ENCODE measurements at places on chromosomes 2 and 18. TPM values are rescaled to one million over a fixed set of nuclear protein-coding genes. Genes with fewer than 3 reads are reported as not detected.
A peak's percentile ranks its signal among the peaks of the same experiment; 100 is the strongest.

DNA sequence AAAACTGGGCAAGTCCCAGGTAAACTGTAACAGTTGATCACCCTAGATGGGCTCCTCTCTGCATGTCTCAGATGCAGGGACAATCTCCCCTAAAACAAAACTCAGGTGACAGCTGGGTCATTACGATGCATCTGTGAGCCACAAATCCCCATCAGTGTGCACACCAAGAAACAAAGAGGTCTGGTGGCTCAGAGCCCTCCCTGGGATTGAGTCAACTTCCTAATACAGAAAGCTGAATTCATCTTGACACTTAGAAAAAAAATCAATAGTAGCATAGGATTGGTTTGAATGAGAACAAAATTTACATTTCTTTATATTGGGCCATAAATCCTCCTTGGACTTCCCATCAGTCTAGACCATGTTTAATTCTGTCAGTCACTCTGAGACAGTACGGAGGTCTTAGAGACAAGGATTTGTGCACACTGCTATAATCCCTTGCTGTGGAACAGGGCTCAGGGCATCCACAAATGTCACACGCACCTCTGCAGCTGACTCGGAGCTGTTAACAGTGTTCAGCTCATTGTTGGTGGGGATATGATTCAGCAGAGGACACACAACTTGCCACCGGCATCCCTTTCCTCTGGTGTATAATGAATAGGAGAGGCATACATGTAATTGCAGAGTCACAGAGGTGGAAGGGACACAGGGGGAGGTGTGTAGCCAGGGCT is 44.5 kb upstream of the DAPL1 start:
- H3K4me1 ChIP-seq: no peaks in the 10 kb centered on the region
- DNase-seq: no peak
- no peaks in the 10 kb centered on the region for H3K27me3 ChIP-seq
- no peak overlapping the region for H3K27ac ChIP-seq
- no peak overlapping the region for H3K4me3 ChIP-seq

- no peaks in the 10 kb centered on the region for H3K4me1 ChIP-seq
- H3K27ac ChIP-seq: no peak overlapping the region
- no peaks in the 10 kb centered on the region for H3K27me3 ChIP-seq
- H3K4me3 ChIP-seq: no peak overlapping the region
- DNase-seq: peak; percentile 73
Measured at GRCh38 chr2:50529600-50530218, 502.2 kb downstream of the NRXN1 start.

DNA sequence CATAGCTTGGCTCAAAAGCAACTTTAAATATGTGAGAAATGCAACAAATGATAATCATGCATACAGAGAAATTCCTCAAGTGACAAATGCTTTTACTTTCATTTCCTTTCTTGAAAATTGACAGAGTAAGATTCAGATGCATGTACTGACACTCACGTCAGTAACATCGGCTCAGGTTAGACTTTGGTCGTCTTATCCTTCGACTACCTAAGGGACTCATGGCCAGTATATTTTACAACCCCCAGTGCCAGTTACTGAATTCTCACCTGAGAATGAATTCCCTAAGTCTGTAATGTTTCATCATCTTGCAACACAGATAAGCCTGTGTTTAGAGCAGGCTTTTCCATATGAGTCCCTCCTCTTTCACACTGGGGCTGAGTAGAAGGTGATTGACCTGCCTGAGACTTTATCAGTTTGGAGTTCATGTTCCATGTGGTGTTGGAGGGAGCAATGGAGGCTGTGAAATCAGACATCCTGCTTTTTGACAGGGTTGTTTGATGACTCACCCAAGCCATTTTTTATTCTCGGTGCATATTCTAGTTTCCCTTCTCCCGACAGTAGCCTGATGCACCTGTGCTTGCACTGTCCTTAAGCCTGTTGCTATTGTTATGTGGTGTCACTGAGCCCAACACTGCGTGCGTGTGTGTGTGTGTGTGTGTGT is 30.5 kb upstream of the ATP8B1 start:
- peaks cover 14% of the 10 kb centered on the region for H3K4me1 ChIP-seq
- peaks cover 3% of the 10 kb centered on the region for H3K27me3 ChIP-seq
- no peak for DNase-seq
- no peak overlapping the region for H3K27ac ChIP-seq
- H3K36me3 ChIP-seq: no peaks in the 10 kb centered on the region
- H3K4me3 ChIP-seq: peak overlapping the region; percentile 29

Gene GPR75
- 11.4 TPM for total RNA-seq

DNA sequence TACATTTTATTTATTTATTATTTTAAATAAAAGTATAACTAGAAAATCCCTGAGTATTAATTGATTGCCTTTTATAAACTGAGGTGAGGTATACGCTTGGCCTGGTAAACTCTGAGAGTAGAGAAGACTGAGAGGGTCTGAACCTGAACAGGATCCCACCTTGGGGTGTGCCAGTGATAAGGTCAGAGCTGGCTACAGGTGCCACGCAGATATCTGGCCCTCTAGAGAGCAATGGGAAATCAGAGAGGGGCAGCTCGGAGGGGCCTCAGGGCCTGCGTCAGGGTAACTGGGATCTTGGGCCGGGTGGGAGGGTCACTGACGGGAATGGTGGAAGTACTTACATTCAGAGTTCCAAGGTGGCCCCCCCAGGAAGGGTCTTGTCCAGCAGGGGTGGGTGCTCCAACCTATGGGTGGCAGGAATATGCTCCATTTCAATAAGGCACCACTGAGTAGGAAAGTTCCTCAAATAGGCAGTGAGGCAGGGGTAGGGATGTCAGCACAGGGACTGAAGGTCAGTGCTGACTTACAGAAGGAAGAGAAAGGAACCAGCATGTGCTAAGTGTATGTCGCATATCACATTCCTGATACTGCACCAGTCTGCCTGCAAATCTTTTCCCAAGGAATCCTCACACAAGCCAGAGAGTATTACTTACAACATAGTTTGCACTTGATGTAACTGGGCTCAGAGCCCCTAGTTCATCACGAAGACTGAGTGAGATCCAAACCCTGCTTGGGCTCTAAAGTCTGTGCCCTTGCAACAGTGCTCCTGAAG is 706.0 kb upstream of the RAB6C start:
- no peaks in the 10 kb centered on the region for H3K27me3 ChIP-seq
- no peaks in the 10 kb centered on the region for H3K36me3 ChIP-seq
- H3K27ac ChIP-seq: no peak overlapping the region
- no peak for DNase-seq
- no peaks in the 10 kb centered on the region for H3K4me1 ChIP-seq

GRCh38 chr18:25560369-25560768 is 208.4 kb upstream of the ZNF521 start:
- no peaks in the 10 kb centered on the region for H3K36me3 ChIP-seq
- no peaks in the 10 kb centered on the region for H3K27me3 ChIP-seq
- no peak overlapping the region for H3K4me3 ChIP-seq
- no peak for DNase-seq
- H3K4me1 ChIP-seq: no peaks in the 10 kb centered on the region

Gene SLC14A1
- not detected for total RNA-seq

Gene KCNK3
- not detected for total RNA-seq

Gene PROC
- total RNA-seq: not detected

Gene MLPH
- total RNA-seq: not detected

Gene FBXO48
- 0.61 TPM for total RNA-seq

Gene GAREM2
- total RNA-seq: not detected

DNA sequence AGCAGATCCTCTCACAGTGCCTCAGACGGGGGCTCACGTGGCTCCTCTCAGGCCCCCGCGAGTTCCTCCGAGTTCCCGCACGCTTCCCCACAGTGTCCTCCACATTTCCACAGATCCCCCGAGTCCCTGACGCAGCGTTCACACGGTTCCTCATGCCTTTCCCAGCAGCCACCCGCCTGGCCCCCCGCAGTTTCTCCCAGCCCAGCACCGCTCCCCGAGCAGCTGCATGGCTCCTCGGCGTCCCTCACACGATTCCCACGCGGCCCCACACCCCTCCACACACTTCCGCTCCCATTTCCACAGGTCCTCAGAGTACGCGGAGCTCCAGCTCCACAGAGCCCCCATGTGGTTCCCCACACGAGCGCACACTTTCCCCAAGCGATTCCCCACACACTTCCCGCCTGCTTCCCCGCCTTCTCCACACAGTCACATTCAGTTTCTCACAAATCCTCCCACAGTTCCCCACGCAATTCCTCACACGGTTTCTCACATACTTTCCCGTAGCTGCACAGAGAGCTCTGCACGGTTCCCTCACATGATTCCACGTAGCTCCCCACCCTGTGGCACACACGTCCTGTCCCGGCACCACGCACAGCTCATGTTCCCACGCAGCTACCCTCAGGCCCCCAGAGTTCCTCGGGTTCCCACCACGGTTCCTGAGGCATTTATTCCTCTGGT is 39.9 kb downstream of the KIF1A start:
- H3K4me1 ChIP-seq: no peaks in the 10 kb centered on the region
- DNase-seq: no peak
- no peak overlapping the region for H3K4me3 ChIP-seq
- no peaks in the 10 kb centered on the region for H3K36me3 ChIP-seq

Gene RFX8
- total RNA-seq: not detected

GRCh38 chr2:108806371-108807113 is 20.0 kb downstream of the CCDC138 start:
- H3K4me1 ChIP-seq: no peaks in the 10 kb centered on the region
- no peak overlapping the region for H3K27ac ChIP-seq
- H3K36me3 ChIP-seq: peaks cover 85% of the 10 kb centered on the region
- no peak for DNase-seq
- H3K4me3 ChIP-seq: no peak overlapping the region

Gene EIPR1
- 40.4 TPM for total RNA-seq

DNA sequence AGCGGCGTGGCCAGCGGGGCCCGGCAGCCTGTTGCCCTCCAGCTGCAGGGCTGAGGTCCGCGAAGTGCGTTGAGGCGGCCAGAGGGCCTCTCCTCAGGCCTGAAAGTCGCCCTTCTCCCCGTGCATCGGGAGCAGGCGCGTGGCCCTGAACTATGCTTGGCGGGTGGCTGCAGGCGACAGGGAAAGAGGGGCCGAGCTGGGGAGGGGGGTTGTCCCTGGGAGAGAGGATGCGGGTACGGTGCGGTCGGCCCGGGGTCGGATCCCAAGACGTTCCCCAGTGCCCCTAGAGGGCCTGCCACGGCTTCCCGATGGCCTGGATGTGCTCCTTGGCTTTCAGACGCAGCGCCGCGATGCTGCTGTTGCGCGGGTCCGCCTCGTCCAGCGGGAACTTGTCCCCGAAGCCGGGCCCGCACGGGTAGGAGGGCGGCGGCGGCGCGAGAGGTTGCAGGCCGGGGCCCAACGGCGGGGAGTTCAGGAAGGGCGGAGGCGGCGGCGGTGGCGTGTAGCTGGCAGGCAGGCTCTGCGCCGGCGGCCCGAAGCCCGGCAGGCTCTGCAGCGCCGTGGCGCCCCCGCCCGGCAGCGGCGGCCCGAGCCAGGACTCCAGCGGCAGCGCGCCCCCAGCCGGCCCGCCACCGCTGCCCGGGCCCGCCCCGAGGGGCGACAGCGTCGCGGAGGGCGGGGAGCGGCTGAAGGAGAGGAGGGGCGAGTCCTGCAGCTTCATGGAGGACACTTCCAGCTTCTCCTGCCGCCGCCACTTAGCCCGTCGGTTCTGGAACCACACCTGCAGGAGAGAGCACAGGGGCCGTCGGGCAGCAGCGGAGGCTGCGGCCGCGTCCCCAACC is 4.3 kb downstream of the RAX start:
- no peak overlapping the region for H3K27ac ChIP-seq
- H3K4me1 ChIP-seq: no peaks in the 10 kb centered on the region
- H3K4me3 ChIP-seq: no peak overlapping the region
- DNase-seq: no peak
- no peaks in the 10 kb centered on the region for H3K36me3 ChIP-seq
- H3K27me3 ChIP-seq: no peaks in the 10 kb centered on the region

GRCh38 chr2:188786368-188786841 is 187.8 kb upstream of the COL3A1 start:
- H3K27ac ChIP-seq: no peak overlapping the region
- no peaks in the 10 kb centered on the region for H3K4me1 ChIP-seq
- no peaks in the 10 kb centered on the region for H3K36me3 ChIP-seq
- H3K4me3 ChIP-seq: no peak overlapping the region

Gene COX7A2L
- 202 TPM for total RNA-seq

- no peak overlapping the region for H3K27ac ChIP-seq
- no peak for DNase-seq
- H3K27me3 ChIP-seq: no peaks in the 10 kb centered on the region
- H3K36me3 ChIP-seq: no peaks in the 10 kb centered on the region
- H3K4me1 ChIP-seq: no peaks in the 10 kb centered on the region
Measured at GRCh38 chr2:215773728-215774127, 239.6 kb downstream of the MREG start.

Gene XRCC5
- 102 TPM for total RNA-seq

- no peaks in the 10 kb centered on the region for H3K36me3 ChIP-seq
- no peaks in the 10 kb centered on the region for H3K27me3 ChIP-seq
- peak overlapping the region; percentile 45 for H3K27ac ChIP-seq
- peak overlapping the region; percentile 38 for H3K4me3 ChIP-seq
- peaks cover 12% of the 10 kb centered on the region for H3K4me1 ChIP-seq
Measured at GRCh38 chr2:233331536-233331935, 22.8 kb upstream of the DGKD start.

DNA sequence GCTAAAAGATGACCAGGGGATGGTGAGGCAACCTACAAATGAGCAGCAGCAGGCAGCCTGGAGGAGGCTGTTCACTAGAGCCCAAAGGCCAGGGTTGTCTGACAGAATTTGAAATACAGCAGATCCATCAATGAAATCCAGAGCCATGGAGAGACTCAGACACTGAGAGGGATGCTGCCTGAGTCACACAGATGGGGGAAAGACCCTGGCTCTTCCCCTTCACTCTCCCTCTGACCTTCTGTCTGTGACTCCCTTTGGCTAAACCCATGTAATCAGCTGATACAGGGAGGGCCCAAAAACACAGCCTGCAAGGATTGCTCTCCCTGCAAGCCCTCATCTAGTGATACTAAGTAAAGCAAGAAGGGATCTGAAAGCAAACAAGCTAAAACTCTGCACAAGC is 166.5 kb upstream of the SPOPL start:
- no peaks in the 10 kb centered on the region for H3K4me1 ChIP-seq
- DNase-seq: no peak
- no peaks in the 10 kb centered on the region for H3K27me3 ChIP-seq
- H3K27ac ChIP-seq: no peak overlapping the region
- H3K4me3 ChIP-seq: no peak overlapping the region

Gene SLC9A2
- total RNA-seq: not detected

DNA sequence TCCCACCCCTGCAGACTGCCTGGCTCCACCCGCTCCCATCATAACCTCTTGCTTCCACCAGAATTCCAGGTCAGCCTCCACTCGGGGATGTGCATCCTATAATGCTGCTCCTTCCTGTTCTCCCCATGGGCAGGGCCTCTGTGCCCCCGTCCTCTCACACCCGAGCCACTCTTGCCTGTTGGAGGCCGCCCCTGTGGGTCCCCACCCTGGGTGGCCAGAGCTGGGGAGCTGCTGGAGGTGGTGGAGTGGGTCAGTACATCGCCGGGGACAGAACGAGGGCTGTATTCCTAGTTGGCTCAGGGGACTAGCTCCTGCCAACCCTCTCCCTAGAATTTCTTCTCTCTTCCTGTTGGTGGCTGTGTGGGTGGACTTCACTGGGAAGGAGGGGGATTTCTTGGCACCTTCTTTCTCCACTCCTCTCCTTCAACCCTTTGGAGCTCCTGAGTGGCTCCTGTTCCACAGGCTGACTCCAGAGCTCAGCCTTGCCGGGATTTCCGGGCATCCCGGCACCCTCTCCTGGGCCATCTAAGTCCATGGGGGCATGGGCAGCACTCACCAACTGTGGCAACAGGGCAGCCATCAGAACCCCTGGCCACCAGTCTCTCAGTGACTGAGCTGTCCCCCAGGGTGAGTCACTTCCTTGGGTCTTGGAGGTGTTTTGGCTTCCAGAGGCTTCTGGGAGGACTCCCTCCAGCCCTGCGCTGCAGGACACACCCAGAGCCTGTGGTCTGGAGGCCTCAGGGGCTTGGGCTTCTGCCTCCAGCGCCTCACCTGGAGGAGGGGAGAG is 88.2 kb upstream of the MCFD2 start:
- no peak overlapping the region for H3K4me3 ChIP-seq
- no peaks in the 10 kb centered on the region for H3K27me3 ChIP-seq
- no peak overlapping the region for H3K27ac ChIP-seq
- no peak for DNase-seq
- peaks cover 23% of the 10 kb centered on the region for H3K36me3 ChIP-seq
- no peaks in the 10 kb centered on the region for H3K4me1 ChIP-seq

Measured in Karpas-422 (cell line).